ENCODE measurements at places on chromosomes 13 and 19. TPM values are rescaled to one million over a fixed set of nuclear protein-coding genes. Genes with fewer than 3 reads are reported as not detected.

Gene FDX2
- total RNA-seq: 20.1 TPM

Gene TRAPPC5
- 139 TPM for total RNA-seq

Gene ATP8B3
- 0.68 TPM for total RNA-seq

Gene ALOX5AP
- total RNA-seq: 13.6 TPM

Gene FFAR1
- total RNA-seq: not detected

Gene CAPN12
- total RNA-seq: not detected

Gene PLD3
- total RNA-seq: 169 TPM

Gene ZNF154
- total RNA-seq: 3.3 TPM

Gene PLA2G4C
- total RNA-seq: 40.8 TPM

Gene METTL21C
- total RNA-seq: not detected

Gene ERICH6B
- not detected for total RNA-seq

Gene ZFP36
- 48.7 TPM for total RNA-seq

Gene SPACA4
- total RNA-seq: not detected

Gene NPAS1
- total RNA-seq: not detected

Gene CEACAM7
- total RNA-seq: not detected

Gene MCEMP1
- 1.1 TPM for total RNA-seq

Gene ZNF829
- total RNA-seq: 2.1 TPM

Gene CYP2S1
- total RNA-seq: 0.73 TPM

Gene ZNF763
- total RNA-seq: 2.6 TPM

Gene FLT1
- 41.0 TPM for total RNA-seq

Gene LRRC8E
- 2.5 TPM for total RNA-seq

Gene SCGB2B2
- 0.19 TPM for total RNA-seq

Gene FGF21
- not detected for total RNA-seq

Gene DMRTC2
- total RNA-seq: not detected

Gene DNAAF3
- 0.73 TPM for total RNA-seq

Gene ACTN4
- total RNA-seq: 145 TPM

Gene FCGBP
- 19.5 TPM for total RNA-seq

Gene AMER2
- total RNA-seq: not detected

All from Right ventricle myocardium inferior (tissue), 1 donor.